ENCODE measurements at places on chromosomes 1 and 21.

DNA sequence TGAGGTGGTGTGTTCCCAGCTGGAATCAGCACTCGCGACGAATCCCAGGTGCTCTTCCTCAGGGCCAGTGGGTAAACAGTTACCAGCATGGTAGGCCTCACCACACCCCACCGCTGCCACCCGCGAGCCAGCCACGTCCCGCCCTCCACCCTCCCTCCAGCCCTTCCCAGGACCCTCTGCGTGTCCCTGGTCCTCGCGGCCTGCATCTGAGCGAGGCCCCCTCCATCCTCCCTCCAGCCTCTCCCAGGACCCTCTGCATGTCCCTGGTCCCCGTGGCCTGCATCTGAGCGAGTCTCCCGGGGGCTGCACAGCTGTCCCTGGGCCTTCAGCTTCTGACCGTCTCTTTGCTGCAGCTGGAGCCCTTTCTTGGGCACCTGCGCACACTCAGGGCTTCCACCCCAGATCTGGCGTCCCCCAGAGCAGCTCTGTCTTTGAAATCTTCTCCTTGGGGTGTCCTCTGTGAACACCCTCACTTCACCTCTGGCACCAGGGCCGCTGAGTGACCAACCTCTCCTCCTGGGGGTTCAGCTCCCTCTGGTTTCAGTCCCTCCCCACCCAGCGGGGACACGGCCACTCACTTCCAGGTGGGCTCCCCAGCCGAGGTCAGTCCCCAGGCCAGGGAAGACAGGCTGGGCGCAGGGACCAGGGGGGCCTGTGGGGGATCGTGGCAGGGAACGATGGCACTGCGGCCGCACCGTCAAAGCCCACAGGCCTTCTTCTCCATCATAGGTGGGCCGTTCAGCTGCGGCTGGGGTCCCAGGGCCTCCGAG is 57.8 kb upstream of the COL6A2 start:
- DNase-seq: no peak

- DNase-seq: no peak
These were observed 188.8 kb downstream of the PRDM16 start for GRCh38 chr1:3257788-3258187.

DNA sequence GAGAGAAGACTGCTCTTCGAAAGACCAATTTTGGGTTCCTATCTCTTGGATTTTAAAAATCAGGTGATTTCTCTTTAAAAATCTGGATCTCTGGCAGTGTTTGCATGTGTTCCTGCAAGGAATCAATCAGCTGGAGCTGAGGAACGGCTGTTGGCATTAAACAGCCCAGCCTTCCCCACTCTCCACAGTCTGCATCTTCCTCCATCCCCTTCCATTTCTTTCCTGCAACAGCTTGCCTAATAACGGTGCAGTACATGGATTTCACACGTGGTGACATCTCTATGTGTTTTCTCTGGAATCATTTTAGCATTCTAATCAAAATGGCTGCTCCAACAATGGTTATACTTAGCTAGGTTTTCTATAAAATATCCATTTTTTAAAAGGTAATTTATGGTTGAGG is 20.0 kb downstream of the RIPPLY3 start:
- DNase-seq: no peak

GRCh38 chr21:36254106-36254941 is 65.7 kb upstream of the MORC3 start:
- DNase-seq: no peak

DNA sequence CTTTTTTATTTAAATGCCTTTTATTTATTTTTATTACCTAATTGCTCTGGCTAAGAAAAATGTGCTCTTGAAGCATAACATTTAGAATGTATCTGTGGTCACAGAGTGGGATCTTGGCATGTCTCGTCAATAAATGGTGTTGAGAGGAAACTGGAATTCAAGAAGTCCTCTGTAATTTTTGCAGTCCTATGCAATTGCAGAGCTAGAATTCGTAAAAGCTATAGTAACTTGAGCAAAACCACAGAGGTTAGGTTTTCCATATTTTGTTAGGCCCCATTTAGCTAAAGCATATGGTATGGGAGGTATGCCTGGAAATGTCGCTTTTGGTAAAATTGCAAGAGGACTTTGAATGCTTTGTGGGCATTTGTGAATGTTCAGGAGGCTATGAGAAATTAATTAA is 466.7 kb upstream of the NFIA start:
- no peak for DNase-seq

DNA sequence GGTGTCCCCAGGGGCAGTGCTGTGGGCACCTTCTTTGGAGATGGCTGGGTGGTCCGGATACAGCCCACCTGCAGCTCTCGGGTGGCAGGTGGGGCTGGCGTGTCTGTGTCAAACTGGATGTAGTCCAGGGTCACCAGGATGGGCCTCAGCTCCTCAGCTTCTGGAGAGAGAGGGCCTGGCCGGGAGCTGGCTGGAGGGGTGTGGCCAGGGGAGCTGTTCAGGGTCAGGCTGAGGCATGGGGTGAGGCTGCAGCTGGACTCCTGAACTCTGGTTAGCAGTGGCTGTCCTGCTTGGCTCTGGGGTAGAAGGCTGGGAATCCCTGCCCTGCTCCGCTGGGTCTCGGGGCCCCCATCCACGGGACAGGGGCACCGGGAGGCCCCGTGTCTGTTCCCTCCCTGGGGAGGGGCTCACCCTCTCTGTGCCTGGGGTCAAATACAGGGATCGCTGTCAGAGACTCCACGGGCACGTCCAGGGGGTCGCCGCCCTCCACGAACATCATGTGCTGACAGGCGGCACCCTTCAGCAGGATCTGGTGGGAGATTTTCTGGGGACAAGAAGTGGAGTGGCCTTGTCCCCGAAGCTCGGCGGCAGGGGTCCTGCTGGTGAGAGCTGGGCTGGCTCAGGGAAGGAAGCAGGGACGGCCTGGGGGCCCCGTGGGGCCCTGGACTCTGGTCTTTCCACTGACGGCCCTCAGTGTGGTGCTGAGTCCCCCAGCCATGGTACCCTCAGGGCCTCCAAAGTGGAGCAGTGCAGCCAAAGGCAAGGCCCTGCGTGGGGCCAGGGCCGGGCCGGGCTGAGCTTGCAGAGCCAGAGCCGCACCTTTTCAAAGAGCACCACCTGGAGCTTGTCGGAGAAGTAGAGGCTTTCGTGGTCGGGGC is 4.1 kb upstream of the TMEM52 start:
- DNase-seq: no peak
